ENCODE measurements at places on chromosomes 7 and 10.

DNA sequence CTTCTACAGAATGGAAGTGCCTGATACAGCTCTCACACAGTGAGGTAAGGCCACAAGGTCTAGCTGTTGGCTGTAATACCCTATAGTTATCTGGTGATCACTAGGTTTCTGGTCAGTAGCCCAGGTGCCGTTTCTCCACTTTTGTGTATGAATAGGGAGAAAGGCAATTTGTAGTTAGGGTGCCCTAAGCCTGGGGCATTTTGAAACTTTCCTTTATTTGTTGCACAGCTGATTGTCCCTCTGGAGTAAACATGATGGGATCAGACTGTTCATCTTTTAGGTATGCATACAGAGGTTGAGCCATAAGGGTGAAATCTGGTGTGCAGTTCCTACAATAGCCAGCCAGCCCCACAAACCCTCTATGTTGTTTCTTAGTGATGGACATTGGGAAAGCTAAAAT lies 112.4 kb downstream of the ANKRD26 start:
- H3K4me3 ChIP-seq = no peak overlapping the region
- DNase-seq = no peak
- H3K27ac ChIP-seq = no peak overlapping the region
- H3K36me3 ChIP-seq = no peaks in the 10 kb centered on the region

DNA sequence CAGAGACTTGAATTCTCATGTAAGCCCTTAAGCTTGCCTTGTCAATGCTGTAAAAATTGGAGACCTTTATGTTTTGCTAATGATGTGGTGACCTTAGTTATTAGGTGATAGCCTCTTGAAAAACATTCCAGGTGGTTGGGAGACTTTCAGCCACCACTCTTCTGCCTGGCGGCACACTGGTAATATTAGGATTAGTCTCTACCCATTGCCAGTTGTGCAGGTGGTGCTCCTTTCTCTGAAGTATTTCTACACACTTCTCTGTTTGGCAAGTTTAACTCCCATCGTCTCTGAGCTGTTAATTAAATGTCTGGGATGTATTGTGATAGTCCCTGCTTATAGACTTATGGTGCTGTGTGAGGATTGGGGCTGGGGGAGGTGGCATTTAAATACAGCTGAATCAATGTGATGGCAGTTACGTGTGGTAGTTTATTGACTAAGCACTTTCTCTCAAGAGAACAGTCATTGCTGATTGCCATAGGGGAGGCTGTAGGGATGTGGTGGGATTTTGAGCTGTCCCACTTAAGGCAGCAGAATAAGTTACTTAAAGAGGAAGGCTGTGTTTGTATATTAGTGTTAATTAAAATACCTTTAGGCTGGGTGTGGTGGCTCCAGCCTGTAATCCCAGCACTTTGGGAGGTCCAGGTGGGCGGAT lies 61.7 kb downstream of the DAGLB start:
- DNase-seq = no peak
- H3K27ac ChIP-seq = peak overlapping the region; percentile 3
- peaks cover 15% of the 10 kb centered on the region for H3K36me3 ChIP-seq
- H3K27me3 ChIP-seq = no peaks in the 10 kb centered on the region
- H3K4me1 ChIP-seq = peaks cover 57% of the 10 kb centered on the region
- no peak overlapping the region for H3K4me3 ChIP-seq

DNA sequence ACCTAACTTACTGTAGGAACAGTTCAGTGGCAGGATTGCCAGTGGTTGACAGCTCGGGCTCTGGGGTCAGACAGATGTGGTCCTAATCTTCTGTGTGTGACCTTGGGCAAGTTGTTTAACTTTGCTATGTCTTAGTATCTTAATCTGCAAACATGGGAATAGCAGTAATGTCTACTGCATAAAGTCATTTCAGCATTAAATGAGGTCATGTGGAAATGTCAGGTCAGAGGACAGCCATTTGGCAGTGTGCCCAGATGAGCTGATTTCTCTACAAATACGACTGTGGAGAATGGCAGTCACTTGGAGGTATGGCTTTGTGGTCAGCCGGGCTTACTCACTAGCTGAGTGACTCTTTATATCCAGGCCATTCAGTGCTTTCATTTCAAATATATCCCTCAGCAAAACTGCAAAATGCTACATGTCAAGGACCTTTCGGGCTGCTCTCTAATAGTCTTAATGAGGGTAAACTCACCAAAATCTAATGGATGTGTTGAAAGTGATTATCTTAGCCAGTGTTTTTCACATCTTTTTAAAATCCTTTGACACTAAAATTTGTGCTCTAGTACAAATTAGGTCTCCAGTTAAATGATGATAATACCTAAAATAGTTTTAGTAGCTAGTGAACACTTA lies 171.4 kb downstream of the ST7 start:
- no peaks in the 10 kb centered on the region for H3K36me3 ChIP-seq
- DNase-seq = peak; percentile 74
- peaks cover 54% of the 10 kb centered on the region for H3K4me1 ChIP-seq
- no peak overlapping the region for H3K4me3 ChIP-seq
- H3K27me3 ChIP-seq = no peaks in the 10 kb centered on the region

- no peak overlapping the region for H3K27ac ChIP-seq
- no peaks in the 10 kb centered on the region for H3K27me3 ChIP-seq
- no peak for DNase-seq
- no peaks in the 10 kb centered on the region for H3K4me1 ChIP-seq
These were observed 21.9 kb upstream of the VSIR start for GRCh38 chr10:71795248-71795647.

DNA sequence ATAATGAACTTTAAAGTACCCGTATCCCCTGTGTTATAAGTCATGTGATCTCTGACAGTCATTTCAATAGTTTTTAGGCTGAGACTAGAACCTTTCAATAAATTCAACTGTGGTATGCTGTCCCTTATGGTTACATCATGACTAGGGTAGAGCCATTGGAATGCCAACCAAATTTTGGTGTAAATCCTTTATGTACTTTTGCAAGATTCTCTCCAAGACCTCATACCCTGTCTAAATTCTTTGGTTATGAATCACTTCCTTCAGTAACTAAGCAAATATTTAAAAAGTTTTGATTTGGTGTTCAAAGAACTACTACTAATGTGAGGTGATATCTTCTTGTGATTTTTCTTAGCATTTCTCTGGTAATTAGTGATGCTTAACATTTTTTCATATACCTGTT lies 20.8 kb upstream of the OR6B1 start:
- H3K27ac ChIP-seq = no peak overlapping the region
- no peak overlapping the region for H3K4me3 ChIP-seq
- H3K36me3 ChIP-seq = no peaks in the 10 kb centered on the region
- DNase-seq = no peak
- peaks cover 6% of the 10 kb centered on the region for H3K4me1 ChIP-seq
- H3K27me3 ChIP-seq = no peaks in the 10 kb centered on the region

DNA sequence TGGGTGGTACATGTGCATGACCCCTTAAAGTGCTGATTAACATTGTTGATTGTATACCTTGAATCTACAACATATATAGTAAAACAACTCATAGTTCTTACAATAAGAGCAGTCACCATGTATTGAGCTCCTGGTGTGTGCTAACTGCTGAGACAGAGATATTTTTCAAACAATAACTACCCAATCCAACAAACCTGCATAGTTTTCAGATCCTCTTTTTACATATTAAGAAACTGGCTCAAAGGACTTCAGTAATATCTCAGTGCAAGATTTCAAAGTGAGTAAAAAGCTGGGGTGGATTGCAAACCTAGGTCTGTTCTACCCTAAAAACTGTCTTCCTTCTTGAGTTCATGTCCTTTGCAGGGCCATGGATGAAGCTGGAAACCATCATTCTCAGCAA lies 272.2 kb downstream of the SNX13 start:
- no peaks in the 10 kb centered on the region for H3K4me1 ChIP-seq
- H3K4me3 ChIP-seq = no peak overlapping the region
- no peaks in the 10 kb centered on the region for H3K27me3 ChIP-seq
- no peaks in the 10 kb centered on the region for H3K36me3 ChIP-seq
- no peak for DNase-seq

All from thoracic aorta (tissue), 2 donors.